ENCODE measurements at places on chromosomes 7 and 10.

DNA sequence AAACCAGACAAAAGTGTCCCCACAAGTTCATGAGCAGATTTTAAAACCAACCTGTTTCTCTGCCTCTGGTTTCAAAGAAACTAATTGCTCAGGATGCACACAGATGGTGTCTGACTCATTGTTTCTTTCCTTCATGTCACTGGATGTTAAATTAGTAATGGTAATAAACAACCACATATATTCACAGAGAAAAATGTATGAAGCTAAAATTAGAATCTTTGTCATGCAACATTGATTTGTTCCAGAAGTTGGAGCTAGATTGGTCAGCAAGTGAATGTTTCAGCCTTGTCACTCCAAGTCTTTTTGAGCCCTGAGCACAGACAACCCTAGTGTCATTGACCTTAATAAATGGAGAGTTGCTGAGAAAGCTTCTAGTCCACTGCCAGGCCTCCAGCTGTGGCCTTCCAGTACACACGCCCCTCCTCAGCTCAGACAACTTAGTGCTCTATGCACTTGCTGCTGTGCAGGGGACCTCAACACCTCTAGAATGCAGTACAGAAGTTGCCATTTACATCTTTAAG, 175.9 kb downstream of the CCDC71L start:
- DNase-seq = no peak

GRCh38 chr7:70655694-70656093, 476.2 kb upstream of the GALNT17 start:
- no peak for DNase-seq

- no peak for DNase-seq
Observed at GRCh38 chr7:44101303-44101965, 2.7 kb upstream of the AEBP1 start.

DNA sequence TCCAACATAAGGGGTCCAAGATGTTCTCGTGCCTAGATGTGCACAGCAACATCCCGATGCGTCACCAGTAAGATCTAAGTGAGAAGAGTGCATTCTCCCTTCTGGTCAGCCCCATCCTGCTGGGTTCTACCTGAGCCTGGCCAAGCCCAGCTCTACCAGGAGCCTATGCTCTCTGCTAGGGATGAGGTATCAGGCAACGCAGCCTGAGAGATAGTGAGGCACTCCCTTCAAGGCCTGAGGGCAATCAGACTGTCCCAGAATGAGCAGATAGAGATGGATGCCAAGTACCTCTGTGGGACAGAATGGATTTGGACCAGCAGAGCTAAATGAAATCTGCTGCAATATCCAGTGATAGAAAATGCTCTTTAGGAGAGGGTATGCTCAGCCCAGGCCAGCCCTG, 26.7 kb downstream of the DDC start:
- DNase-seq = no peak

DNA sequence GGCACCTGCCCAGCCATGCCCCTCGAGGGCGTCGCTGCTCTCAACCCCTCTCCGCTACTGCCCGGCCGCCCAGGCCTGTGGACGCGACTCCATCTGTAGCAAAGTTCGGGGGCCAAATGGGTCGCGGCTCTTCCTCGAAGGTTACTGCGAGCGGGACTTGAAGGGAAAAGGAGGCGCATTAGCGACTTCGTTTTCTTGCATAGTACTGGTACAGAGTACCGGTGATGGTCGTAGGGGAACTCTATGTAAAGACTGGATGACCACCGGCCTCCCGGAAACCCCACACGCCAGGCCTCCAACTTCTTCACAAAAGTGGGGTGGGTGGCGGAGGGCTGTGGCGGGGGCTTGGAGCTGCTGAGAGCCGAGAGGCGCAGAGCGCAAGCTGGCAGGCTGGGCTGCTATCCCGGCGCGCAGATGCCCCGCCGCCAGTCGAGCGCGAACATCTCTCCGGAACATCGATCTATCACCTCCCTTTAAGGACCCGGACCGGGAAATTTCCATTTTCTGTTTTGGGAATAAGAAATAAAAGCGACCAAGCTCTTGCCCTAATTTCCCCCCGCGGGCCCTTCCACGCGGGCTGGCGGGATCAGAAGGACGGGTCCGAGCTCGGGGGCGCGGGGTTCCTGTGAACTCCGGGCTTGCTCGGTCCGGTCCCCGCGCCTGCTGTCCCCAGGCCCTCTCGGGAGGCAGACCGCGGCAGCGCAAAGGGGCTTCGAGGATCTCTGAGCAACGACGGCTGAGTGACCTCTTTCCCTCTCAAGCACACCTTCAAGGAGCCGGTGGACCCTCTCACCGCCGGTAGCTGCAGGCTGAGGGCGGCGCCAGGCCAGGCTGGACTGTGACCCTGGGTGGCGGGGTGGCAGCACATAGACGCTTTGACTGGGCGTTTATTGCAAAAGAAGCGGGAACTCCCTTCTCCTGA, 12.2 kb upstream of the FEZF1 start:
- no peak for DNase-seq

- no peak for DNase-seq
Observed at GRCh38 chr7:91191771-91192170, 72.5 kb upstream of the FZD1 start.

- DNase-seq = no peak
Observed at GRCh38 chr7:81919494-81919893, 149.6 kb upstream of the HGF start.

DNA sequence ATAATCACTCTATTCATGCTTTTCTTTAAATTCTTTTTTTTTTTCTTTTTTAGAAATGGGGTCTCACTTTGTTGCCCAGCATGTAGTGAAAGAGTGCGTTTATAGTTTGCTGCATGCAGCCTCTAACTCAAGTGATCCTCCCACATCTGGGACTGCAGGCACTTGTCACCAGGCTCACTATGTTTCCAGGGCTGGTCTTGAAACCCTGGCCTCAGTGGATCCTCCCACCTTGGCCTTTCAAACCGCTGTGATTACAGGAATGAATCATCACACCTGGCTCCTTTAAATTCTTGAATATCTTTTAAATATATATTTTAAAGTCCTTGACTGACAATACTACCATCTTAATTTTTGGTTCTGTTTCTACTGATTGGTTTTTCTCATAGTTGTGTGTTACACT, 591.6 kb upstream of the KCND2 start:
- no peak for DNase-seq

GRCh38 chr10:53025172-53025711, 252.7 kb upstream of the MBL2 start:
- DNase-seq = no peak

DNA sequence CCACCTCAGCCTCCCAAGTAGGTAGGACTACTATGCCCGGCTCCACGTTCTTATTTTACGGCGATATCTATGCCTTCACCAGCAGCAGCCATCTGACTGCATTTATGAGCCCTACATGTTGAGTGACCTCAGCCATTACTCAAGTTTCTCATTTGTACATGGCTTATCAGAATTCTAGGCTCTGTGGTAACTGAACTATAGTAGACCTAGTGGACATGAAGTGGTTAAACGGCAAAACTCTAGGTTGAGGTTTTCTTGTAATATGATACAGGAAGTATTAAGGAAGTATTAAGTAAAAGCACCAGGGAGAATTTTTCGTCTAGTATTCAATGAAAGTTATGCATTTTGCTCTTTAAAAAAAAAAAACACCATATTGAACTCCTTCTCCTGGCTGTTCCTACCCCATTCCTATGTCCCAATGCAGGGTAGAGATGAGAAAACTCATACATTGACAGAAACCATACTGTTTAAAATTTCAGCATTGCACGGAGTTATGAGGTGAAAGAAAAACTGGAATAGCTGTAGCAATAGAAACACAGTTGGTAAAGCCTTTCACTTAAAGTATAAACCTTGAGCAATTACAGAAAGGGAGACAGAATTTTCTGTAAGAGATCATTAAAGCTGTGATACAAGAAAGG, 39.8 kb upstream of the EPC1 start:
- DNase-seq = no peak

GRCh38 chr7:98186452-98187137, 24.6 kb upstream of the BHLHA15 start:
- no peak for DNase-seq

DNA sequence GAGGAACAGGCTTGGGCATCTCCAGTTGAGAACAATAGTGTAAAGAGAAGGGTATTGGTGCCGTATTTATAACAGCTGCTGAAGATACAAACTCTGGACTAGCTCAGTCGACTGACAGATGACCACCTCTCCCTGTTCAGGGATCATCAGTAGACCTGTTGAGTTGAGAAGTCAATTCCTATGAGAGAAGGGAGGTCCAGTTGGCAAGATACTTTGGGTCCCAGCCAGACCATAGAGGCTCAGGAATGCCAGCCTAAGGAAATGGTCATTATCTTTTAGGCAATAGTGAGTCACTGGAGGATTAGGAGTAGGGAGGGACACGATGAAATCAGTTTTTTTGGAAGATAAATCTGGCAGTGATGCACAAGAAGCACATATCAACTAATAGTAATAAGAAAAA, 202.9 kb downstream of the TRIL start:
- no peak for DNase-seq

DNA sequence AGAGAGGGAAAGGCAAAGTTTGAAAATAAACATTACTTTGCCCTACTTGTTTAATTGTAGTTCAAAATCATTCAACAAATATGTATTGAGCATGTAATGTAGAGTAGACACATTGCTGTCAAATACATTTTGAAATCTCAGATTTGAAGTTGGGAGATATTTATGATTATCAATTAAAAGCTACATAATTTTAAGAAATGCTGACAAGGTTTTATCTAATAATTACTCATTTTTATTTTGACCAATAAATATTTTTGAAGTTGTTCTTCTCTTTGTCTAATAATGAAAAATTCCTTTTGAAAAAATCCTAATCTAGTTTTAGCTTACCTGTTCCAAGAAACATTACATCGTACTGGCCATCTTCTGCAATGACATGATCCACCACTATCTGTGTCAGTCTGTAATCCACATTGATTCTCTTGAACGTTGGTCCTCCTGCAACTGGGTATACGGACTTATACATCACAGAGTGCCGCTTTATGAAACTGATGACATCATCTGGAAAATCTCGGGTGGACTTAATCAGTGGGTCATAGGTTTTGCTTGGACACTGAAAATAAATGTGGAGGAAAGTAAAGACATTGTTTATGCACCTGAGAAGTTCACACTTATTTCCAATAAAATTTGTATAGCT, 164.7 kb downstream of the SEMA3D start:
- no peak for DNase-seq

DNA sequence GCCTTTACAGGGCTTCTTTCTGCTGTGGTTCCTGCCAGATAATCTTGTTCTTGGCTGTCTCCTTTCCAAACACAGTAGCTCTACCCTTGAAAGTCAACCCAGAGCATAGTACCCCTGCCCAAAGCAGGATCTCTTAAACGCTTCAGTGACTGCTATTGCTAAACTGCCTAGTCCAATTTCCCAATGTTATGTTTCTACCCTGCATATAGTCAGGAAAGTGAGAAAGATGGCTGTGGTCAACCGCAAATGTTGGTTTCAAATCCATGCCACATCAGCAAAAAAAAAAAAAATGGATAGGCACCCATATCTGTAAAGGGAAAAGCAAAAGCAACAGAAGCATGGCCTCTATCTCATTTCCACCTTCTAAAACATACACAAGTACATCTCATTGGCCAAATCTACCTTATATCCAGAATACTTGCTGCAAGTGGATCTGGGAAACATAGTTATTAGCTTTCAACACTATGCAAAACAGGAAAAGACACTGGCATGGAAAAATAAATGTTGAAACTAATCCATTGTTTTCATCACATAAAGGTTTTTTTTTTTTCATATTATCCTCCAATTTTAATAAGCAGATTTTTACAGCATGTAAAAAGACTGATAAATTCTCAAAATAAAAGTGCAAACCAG, 59.8 kb downstream of the DNAJC1 start:
- no peak for DNase-seq

GRCh38 chr7:146090023-146090645, 26.5 kb upstream of the CNTNAP2 start:
- no peak for DNase-seq

- no peak for DNase-seq
Observed at GRCh38 chr10:25694206-25694933, 239.7 kb upstream of the MYO3A start.

GRCh38 chr10:30028738-30029030, 30.7 kb downstream of the JCAD start:
- DNase-seq = no peak

GRCh38 chr7:118575393-118575948, 351.0 kb downstream of the ANKRD7 start:
- DNase-seq = no peak

- DNase-seq = no peak
Observed at GRCh38 chr10:124298891-124299290, 119.8 kb downstream of the OAT start.

- DNase-seq = no peak
Observed at GRCh38 chr10:94133239-94133638, 139.5 kb downstream of the PLCE1 start.

- no peak for DNase-seq
Observed at GRCh38 chr10:121880895-121881294, 46.9 kb downstream of the ATE1 start.

GRCh38 chr7:117769085-117769484, 104.2 kb downstream of the CTTNBP2 start:
- DNase-seq = no peak

DNA sequence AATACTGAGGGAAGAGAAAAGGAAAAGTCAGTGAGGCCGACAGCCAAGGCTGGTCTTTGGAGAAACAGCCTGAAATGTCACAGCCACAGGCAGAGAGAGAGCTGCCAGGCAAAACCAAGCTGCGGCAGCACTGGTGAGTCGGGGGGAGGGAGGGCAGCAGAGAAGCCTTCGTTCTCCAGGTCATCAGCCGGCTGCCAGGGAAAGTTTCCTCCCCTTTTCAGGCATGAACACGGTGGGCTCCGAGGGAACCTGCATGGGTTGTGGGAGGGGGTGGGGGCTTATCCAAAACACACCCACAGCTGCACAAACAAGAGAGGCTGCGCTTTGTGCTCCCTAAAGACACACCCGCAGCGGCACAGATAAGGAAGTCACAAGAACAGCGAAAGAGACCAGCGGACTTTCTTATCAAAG, 62.3 kb upstream of the NKX6-2 start:
- DNase-seq = no peak

DNA sequence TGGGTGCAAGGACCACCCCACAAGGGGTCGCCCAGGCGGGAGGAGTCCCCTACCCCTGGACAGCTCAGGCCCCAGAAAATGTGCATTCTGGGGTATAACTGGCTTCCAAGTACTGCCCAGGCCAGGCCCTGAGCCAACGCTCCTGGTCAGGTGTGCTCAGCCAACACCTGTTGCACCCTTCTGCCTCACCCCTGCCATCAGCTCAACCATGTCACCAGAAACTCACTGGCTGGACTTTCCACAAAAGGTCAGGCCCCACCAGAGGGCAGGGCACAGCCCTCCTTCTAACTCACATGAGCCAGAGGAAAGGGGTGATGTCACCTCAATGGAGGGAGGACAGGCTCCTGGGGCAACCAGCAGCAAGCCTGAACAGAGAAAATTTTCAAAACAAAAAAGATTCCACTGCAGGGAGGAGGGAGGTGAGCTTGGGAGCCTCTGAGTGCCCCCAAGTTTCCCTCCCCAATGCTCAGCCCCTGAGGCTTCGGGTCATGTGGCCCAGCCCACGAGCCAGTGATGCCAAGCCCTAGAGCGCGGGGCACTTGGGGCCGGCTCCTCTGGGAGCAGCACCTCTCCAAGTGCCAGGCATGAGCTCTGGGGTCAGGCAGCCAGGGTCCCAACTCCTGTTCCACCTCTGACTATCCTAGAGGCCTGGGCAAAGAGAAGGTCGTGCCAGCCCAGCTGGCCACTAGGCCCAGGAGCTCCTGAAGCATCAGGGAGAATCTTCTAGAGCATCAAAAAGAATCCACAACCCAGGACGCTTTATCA, 2.2 kb downstream of the OGDHL start:
- no peak for DNase-seq
